ENCODE measurements at places on chromosomes 3 and 15.

- no peaks in the 10 kb centered on the region for H3K27me3 ChIP-seq
- H3K27ac ChIP-seq, result no peak overlapping the region
- H3K4me1 ChIP-seq, result no peaks in the 10 kb centered on the region
- no peak overlapping the region for H3K4me3 ChIP-seq
Measured at GRCh38 chr3:116070061-116070460, 375.2 kb downstream of the LSAMP start.

- H3K27ac ChIP-seq, result no peak overlapping the region
- peak; percentile 26 for DNase-seq
- no peaks in the 10 kb centered on the region for H3K4me1 ChIP-seq
- no peaks in the 10 kb centered on the region for H3K27me3 ChIP-seq
- no peak overlapping the region for H3K4me3 ChIP-seq
- H3K36me3 ChIP-seq, result no peaks in the 10 kb centered on the region
Measured at GRCh38 chr3:105561876-105562275, 195.2 kb downstream of the ALCAM start.

- H3K27ac ChIP-seq, result no peak overlapping the region
- H3K27me3 ChIP-seq, result no peaks in the 10 kb centered on the region
- H3K4me1 ChIP-seq, result peaks cover 10% of the 10 kb centered on the region
Measured at GRCh38 chr3:154969366-154969765, 110.8 kb upstream of the MME start.

- peak; percentile 36 for DNase-seq
- no peak overlapping the region for H3K27ac ChIP-seq
- H3K27me3 ChIP-seq, result peaks cover 62% of the 10 kb centered on the region
Measured at GRCh38 chr3:184525337-184526087, 36.1 kb upstream of the EPHB3 start.

DNA sequence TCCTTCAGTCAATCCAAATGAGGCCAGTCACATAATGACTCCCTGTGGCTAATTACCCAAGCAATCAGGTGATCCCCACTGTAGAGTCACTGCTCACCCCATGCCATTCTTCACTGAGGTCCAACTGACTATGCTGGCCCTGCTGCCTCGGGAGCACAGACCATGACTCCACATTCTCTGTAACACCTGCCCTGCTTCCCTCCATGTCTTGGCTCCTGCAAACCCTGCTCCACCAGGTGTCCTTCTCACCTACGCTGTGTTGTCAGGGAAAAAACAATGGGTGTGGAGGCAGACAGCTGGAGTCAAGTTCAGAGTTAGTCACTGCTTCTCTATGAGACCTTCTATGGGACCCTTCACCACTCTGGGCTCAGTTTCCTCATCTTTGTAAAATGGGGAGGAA, 6.1 kb upstream of the SFMBT1 start:
- DNase-seq, result no peak
- H3K4me3 ChIP-seq, result no peak overlapping the region
- H3K27me3 ChIP-seq, result no peaks in the 10 kb centered on the region
- H3K4me1 ChIP-seq, result no peaks in the 10 kb centered on the region

DNA sequence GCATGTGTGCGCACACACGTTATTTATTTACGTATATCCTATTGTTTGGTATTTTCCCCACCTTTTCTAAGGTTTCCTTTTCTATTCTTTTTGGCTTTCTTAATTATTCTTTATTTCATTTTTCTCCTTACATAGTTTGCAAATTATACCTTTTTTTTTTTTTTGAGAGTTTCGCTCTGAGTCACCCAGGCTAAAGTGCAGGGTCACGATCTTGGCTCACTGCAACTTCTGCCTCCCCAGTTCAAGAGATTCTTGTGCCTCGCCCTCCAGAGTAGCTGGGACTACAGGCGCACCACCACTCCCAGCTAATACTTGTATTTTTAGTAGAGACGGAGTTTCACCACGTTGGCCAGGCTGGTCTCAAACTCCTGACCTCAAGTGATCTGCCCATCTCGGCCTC, 20.0 kb upstream of the CILP start:
- H3K27me3 ChIP-seq, result no peaks in the 10 kb centered on the region
- no peaks in the 10 kb centered on the region for H3K36me3 ChIP-seq
- H3K4me1 ChIP-seq, result peaks cover under 1% of the 10 kb centered on the region
- DNase-seq, result no peak
- no peak overlapping the region for H3K27ac ChIP-seq
- no peak overlapping the region for H3K4me3 ChIP-seq

DNA sequence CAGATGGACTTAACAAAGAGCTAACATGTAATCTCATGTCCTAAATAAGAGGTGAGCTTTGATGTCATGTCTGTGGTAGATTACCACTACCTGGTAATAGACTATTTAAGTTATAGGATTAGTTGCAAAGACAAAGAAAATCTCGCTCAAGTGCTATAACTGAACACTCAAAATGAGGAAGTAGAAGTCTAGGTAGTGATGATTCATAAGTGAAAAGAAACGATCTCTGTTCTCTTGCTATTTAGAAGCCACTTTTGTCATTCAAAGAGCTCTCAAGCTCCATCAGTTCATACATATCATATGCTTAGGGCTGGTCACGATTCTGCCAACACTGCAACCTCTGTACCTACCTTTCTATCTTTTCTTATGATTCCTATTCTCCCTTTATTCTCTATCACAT, 110.9 kb downstream of the EDEM1 start:
- H3K27me3 ChIP-seq, result no peaks in the 10 kb centered on the region
- no peak for DNase-seq
- no peak overlapping the region for H3K27ac ChIP-seq
- no peaks in the 10 kb centered on the region for H3K36me3 ChIP-seq
- H3K4me1 ChIP-seq, result no peaks in the 10 kb centered on the region

DNA sequence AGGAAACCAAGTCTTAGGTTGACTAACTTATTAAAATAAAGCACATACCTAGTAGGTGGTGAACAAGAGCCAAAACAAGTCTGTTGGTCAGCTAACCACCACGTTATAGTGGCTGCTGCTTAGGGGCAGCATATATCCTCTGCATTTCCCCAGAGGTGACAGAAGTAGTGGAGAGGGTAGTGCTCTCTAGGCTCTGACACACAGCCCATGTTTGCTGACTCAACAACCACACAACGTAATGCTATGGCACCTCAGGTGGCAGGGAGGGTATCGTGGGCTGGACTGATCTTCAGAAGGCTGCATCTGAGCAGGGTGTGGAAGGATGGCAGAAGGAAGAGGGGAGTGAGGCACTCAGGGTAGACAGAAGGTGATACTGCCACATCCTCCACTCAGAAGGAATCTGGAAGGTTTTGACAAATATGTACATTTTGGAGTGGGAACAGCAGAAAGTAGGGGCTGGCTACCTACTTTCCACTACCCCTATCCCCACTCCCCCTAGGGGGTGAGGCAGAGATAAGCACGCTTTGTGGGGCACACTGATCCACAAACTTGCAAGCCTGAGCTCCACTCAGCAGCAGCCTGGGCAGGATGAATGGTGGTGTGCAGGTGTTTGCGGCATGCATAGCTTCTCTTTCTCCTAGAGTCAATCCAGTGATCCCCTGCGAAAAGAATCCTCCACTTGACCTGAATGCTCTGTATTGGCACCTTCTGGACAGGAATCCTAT, 178.1 kb downstream of the RORA start:
- no peaks in the 10 kb centered on the region for H3K36me3 ChIP-seq
- no peaks in the 10 kb centered on the region for H3K27me3 ChIP-seq
- H3K27ac ChIP-seq, result no peak overlapping the region
- H3K4me3 ChIP-seq, result no peak overlapping the region
